ENCODE measurements at places on chromosomes 11 and 22.

DNA sequence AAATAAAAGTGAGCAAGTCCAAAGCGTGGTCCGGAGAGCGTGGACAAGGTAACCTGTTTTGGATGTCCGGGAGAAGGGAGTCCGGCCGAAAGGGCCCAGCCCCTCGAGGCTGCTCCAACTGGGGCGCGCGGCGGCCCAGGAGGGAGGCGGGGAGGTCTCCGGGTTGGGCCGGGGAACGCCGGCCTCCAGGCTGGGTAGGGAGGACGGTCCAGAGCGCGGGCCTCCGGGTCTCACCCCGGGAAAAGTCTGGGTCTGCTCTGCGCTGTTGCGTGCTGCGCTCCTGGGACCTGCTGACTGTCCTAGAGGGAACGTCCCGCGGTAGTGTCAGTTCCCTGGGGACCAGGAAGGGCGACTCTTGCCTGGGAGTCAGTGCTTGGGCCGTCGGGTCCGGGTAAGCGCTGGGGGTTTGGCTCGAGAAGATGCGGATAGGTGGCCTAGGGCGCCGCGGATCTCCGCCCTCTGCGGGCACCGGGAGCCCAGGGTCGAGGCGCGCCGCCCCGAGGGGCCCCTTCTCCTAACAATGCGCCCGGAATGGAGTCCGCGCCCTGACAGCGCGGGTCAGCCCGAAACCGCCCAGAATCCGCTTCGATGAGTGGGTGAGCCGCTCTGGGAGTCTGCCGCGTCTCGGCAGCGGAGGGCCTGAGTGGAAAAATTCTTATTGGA is 988 bp upstream of the FLI1 start:
- peak; percentile 48 for DNase-seq

DNA sequence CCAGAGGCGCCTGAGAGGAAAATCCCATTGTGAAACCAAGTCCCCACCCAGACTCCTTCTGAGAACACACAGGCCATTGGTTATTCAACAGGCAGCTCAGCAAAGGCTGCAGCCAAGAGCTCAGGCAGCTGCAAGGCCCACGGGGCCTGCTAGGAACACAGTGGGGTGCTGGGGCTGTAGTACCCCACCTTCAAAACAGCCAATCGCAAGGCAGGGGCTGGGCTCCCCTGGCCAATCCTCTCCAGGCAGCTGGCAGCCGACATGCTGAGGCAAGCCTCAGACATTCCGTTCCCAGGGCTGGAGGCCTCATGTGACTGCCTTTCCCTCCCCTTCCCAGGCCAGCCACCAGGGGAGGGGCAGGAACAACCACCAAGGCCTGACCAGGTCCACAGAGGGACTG is 6.6 kb downstream of the PRODH start:
- DNase-seq: no peak

- no peak for DNase-seq
Measured at GRCh38 chr11:79366218-79366617, 74.6 kb downstream of the TENM4 start.

DNA sequence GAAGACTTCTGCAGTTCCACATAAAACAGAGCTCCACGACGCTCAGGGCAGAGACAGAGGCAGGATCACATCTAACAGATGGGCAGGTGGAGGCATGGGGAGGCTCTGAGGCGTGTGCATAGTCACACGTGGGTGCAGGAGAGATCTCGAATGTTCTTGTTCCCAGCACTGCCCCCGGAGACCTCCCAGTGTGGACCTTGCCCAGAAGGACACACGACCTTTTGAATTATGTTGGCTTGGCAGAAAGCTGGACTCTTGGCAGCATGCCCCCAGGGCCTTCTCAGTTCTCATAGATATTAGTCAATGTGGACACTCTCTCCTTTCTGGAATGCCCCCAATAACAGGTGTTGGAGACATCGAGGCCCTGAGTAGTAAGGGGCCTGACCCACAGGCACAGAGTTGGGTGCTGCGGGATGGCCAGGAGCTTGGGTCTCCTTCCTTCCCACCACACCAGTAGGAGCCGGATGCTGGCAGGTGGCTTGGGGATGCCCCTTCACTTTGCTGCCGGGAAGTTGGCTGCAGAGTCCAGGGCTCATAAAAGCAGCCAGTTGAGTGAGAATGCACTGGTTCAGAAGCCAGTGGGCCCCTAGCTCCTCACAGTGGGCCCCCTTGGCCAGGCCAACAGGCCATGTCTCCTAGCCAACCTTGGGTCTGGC is 12.1 kb downstream of the MYEOV start:
- DNase-seq: no peak

GRCh38 chr22:22155146-22155545 is 89.4 kb upstream of the VPREB1 start:
- DNase-seq: no peak

DNA sequence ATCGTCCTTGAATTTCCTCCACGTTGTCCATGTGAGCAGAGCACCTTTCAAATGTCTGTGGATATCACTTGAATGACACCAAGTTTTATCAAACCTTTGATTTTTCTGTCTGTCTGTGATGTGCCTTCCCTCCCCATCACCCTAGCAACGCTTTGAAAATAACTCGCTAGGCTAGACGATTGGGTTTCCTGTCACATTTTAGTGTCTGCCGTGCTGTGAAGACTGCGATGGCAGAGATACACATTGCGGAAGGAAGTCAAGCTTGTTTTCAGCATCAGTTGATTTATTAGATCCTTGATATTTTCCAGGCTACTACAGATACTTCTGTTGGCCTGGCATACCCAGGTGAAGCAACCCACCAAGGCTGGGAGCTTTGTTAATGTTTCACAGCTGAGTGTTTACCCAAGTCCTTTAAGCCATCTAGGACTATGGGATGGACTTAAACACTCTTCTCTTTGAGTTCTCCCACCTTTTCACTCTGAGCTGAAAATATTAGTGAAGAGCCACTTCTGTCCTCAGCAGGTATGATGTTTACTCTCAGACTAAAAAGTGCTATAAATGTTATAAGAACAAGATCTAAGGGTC is 93.6 kb upstream of the CD44 start:
- peak; percentile 79 for DNase-seq

DNA sequence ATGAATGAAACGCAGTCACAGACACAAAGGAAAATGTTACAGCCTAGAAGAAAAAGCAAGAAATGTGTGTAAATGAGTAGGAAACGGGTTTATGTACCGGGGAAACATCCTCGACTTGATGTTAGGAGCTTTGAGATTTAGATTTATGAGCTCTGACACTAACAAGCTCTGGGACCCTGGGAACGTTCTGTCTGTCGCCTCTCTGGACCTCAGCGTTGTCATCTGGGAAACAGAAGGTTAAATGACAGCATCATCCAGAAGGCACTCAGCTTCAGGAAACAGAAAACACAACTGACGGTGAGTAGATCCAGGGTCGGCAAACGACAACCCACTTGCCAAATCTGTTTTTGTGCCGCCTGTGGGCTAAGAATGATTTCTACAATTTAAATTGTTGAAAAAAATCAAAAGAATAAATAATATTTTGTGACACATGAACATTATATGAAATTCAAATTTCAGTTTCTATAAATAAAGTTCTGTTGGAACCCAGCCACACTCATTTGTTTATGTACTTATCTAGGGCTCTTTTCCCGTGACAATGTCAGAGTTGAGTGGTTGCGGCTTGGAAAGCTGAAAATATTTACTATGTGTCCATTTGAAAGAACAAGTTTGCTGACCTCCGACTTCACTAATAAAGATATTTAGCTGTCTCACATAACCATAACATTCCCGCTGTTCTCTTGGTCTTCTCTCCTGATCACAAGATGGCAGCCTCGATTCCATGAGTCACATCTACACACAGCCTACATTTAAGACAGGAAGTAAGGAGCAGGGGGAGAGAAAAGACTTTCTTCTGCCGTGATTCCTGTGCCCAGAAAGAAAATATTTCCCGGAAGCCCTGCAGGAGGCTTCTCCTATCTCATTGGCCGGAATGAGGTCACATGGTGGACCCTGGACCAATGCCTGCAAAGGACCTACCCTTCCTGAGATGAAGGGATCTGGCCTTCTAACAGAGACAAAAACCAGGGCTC is 47.1 kb upstream of the SYT13 start:
- DNase-seq: no peak

- no peak for DNase-seq
Measured at GRCh38 chr11:119684361-119685110, 44.5 kb downstream of the NECTIN1 start.

DNA sequence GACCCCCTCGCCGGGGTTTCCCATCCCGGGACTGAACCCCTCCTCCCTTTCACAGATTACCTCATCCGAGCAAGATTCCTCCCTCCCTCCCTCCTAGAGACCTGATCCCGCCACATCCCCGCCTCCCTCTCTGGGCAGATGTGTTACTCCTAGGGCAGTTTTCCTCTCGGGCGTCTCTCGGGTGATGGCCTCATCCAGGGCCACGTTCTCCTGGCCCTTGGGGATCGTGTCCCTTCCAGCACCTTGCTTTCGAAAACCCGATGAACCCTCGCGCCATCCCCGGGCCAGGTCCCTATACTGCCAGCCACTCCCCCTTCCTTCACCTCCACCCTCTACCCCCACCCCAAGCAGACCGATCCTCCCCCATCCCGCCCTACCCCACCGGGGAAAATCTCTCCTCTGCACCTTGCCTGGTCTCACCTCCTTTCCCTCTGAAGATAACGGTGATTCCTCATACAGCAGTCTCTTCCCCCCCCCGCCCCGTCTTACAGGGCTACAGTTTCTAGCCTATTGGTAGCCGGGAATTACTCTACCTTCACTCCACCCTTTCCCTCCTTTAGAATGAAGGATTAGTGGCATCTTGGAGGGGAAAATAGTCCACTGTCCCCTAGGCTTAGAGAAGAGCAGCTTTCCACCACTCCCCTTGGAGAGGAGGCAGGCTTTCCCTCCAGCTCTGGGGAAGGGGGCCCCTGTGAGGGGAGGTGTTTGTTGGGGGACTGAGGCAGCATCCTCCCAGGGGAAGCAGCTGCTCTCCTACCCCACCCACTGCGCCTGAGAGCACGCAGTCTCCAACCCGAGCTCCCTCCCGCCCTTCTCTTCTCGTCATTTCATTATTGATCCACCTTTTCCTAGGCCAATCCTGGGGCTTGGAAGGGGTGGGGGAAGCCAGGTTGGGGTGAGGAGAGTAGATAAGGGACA is 1.2 kb downstream of the KMT2A start:
- DNase-seq: peak; percentile 57

GRCh38 chr11:119739975-119740374 is 11.0 kb upstream of the NECTIN1 start:
- DNase-seq: no peak

- DNase-seq: no peak
Measured at GRCh38 chr11:111001081-111001430, 244.5 kb upstream of the POU2AF2 start.

GRCh38 chr22:44828193-44828592 is 75.8 kb downstream of the ARHGAP8 start:
- no peak for DNase-seq

DNA sequence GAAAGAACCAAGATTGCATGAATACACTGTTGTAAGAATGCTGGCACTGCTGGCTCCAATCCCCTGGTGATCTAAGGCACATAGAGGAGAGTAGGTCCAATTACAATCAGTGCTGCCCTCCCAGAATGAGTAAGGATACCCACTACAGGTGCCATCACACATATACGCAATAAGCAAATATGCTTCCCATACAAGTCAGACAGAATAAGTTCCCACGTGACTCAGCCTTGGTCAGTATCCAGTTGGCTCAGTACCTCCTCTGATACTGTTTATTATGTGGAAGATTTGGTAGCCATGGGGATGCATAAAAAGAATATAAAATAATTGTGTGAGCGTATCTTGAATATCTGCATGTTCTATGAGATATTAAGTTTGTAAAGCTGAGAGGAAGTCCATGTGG is 8.9 kb upstream of the OR2D3 start:
- no peak for DNase-seq

GRCh38 chr11:106520920-106521319 is 443.5 kb downstream of the AASDHPPT start:
- DNase-seq: no peak

DNA sequence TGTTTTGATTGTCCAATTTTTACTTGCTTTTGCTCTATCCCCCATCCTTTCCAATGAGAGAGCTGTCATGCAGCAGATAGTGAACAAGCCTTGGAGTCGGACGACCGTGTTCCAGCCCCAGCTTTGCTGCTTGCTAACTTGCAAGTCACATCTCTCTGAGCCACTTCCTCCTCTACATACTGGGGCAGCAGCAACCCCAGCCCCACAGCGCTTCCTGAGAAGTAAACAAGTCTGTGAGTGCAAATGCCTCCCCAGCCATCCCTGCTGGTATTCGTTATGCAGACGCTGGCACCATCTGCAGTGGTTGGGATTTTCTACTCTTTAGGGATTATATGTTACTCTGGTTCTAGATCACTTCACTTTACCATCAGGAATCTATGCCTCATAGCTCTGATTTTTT is 35.0 kb downstream of the TPBGL start:
- DNase-seq: peak; percentile 89

DNA sequence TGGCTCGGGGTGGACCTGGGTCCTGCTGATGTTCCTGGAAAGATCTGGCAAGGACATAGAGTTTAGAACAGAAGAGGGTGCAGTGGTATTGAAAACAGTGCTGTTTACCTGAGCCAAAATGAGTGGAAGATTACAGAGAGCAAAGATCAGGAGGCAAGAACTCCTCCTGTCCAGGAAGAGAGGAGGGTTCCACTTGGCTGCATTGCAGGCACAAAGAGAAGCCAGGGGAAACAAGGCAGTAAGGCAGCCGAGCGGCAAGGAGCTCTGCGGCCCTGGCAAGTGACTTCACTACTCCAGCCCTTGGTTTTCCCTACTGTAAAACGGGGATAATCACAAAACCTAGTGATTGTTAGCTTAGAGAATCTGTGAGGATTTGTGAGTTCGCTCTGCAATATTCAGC is 3.7 kb upstream of the PACSIN2 start:
- no peak for DNase-seq

DNA sequence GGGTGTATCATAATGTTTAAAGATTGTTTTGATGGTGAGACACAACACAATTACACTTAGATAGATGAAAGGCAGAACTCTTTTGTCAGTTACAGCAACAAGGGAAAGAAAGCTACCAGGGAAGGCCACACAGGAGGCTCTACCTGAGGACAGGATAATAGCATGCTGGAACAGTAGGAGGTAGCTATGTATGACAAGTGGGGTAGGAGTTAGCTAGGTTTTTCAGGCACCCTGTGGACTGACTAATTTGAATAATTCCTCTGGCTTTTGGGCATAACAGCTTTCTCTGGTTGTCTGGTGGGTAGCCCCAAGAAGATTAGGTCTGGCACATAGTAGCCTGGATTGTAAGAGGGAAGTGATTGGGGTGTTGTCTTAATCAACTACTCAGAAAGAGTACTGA is 475.4 kb upstream of the CHORDC1 start:
- DNase-seq: no peak

DNA sequence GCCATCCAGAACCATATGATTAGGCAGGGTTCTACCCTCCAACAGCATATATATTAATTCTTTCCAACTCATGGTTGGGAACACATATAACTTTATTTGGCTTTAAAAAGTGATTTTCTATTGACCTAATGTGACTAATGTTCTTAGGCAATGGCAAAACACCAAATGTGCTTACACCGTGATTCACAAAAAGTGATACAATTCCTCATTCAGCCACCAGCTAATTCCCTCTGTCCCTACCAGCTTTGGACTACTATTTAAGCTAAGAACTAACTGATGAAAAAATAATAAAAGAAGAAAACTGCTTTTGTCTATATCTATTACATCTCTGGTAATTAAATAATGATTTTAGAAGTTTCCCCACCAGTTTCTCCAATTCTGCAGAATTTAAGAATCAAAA is 4.7 kb downstream of the CTSC start:
- no peak for DNase-seq

Measured in CD4-positive, alpha-beta T cell treated with Interleukin-17A for 4 hours (primary cell).